Progenitor cell of endocrine pancreas (in vitro differentiated cells): ENCODE measurements at places on chromosomes 16 and 17.

GRCh38 chr17:4934173-4934979 lies 2.3 kb downstream of the GP1BA start:
- no peak for DNase-seq

DNA sequence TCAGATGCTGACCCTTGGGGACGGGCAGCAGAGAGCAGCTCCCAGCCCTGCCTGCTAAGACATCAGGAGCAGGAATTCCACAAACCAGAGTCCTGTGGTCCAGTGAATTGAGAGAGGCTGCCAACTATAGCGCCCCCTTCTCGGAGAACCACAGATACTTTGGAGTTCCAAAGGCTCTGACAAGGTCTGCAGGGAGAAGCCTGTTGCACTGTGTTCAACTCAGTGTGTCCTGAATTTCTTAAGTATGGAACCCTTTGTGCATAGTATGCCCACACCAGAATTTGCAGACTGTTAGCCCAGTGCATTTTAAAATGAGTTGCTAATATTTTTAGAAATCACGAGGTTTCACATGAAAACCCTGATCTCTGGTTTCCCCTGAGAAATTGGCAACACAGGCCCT lies 223.4 kb downstream of the KATNIP start:
- no peak for DNase-seq

DNA sequence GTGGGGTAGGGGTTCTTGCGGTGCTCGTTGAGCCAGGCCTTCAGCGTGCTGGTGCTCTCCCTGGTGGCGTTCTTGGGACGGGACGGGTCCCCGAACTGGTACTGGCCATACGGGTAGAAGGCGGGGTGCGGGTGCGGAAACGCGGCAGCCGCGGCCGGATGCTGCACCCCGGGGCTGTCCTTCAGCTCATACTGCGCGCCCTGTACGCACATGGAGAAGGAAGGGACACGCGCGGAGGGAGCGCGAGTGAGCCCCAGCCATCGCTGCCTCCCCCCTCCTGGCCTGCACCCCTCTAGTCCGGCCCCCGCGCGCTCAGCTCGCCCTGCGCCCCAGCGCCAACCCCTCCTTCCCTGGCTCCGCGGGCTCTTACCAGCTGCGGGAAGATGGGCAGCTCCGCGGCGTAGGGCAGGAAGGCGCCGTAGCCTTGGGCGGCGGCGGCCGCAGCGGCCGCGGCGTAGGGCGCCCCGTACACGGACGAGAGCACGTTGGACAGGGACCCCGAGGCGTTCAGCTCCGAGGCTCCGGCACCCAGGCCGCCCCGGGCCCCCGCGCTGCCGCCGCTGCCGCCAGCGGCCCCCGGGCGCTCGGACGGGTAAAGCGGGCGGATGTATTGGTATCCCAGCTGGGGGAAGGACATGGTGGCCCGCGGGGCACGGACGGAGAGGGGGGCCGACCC lies 1.0 kb downstream of the IRX3 start:
- DNase-seq, result peak; percentile 27

- no peak for DNase-seq
Measured at GRCh38 chr16:67881621-67882161, 3.0 kb upstream of the NRN1L start.

DNA sequence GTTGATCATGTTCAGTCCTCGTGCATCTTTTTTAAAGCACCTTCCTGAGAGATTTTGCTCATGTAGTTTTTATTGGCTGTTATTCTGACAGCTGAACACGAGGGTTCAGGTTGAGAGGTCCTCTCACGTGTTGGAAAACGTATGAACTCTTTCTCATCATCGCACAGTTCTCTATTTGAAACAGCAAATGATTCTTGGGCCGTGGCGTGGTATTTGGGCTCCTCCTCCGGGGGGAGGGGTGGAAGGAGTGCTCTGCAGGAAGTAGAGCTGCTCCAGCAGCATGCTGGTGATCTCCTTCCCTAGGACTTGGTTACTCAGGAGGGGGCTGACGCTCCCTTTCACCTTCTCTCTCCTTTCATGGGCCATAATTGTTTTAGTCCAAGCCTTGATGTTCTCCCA lies 70.4 kb downstream of the KSR1 start:
- no peak for DNase-seq

DNA sequence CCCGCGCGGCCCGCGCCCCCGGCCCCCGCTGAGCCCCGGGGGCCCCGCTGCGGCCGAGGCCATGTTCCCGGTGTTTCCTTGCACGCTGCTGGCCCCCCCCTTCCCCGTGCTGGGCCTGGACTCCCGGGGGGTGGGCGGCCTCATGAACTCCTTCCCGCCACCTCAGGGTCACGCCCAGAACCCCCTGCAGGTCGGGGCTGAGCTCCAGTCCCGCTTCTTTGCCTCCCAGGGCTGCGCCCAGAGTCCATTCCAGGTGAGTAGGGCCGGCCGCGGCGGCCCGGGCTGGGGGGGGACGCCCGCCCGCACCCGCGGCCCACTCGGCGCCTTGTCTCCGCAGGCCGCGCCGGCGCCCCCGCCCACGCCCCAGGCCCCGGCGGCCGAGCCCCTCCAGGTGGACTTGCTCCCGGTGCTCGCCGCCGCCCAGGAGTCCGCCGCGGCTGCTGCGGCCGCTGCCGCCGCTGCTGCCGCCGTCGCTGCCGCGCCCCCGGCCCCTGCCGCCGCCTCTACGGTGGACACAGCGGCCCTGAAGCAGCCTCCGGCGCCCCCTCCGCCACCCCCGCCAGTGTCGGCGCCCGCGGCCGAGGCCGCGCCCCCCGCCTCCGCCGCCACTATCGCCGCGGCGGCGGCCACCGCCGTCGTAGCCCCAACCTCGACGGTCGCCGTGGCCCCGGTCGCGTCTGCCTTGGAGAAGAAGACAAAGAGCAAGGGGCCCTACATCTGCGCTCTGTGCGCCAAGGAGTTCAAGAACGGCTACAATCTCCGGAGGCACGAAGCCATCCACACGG lies 504 bp downstream of the MAZ start:
- no peak for DNase-seq

- no peak for DNase-seq
Measured at GRCh38 chr17:51044976-51045375, 75.7 kb downstream of the SPAG9 start.

- DNase-seq, result no peak
Measured at GRCh38 chr16:81616321-81617020, 162.6 kb upstream of the PLCG2 start.

- no peak for DNase-seq
Measured at GRCh38 chr16:7651803-7652570, 319.3 kb downstream of the RBFOX1 start.

- no peak for DNase-seq
Measured at GRCh38 chr17:56291226-56291805, 138.0 kb downstream of the ANKFN1 start.

DNA sequence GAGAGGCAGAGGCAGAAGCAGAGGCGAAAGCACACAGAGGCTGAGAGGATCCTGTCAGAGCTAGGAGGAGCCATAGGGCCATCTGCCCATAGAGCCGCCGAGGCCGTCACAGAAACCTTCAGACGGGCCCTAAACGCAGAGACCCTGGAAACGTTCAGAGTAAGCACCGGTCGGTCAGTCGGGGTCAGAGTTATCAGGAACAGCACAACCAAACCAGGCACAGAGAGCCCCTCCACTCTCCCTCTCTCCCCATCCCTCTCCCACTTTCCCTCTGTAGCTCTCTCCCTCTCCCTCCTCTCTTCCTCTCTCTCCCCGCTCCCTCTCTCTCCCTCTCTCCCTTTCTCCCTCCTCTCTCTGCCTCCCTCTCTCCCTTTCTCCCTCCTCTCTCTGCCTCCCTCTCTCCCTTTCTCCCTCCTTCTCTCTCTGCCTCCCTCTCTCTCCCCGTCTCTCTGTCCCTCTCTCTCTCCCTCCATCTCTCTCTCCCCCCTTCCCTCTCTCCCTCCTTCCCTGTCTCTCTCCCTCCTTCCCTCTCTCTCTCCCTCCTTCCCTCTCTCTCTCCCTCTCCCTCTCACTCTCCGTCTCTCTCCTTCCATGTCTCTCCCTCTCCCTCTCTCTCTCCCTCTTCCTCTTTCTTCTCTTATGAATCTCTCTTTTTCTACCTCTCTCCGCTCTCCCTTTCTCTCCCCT lies 138.9 kb downstream of the C16orf95 start:
- DNase-seq, result no peak
